ENCODE measurements at places on chromosomes 16 and 17.

DNA sequence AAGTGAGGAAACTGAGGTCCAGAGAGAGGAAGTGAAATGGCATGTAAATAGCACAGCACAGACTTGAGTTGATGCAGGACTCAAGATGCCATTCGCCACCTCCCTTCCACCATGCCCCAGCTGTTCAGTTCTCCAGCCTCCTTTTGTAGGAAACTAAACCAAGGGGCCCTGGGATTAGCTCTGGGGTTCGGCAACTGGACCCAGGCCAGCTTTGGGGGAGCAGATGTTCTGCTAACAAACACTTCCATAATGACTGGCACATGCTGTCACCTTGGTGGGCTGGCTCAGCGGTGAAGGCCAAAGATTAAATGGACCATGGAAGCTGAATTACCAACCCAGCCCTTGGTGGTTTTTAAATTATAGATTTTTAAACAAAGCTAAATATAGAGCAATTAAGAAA lies 77.0 kb downstream of the IRX6 start:
- no peak for DNase-seq

DNA sequence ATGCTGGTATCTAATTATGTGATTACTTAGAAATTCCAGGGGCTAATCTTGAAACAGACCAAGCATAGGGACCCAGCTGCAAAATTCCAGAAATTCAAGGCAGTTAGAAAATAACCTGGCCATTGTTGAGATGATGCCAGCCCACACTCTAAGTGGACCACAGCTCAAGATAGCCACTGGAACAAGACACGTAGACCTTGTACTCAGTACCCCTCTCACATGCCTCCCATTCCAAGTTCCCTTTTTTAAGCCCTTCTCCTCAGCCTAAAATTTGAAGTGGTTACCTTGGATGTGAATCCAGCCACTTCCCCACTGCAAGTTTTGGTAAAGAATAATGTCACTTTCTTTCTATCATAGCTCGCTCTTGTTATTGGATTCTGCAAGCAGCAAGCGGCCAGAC lies 4.1 kb upstream of the ZNF19 start:
- DNase-seq, result no peak

GRCh38 chr16:57178196-57178595 lies 7.6 kb downstream of the PSME3IP1 start:
- no peak for DNase-seq

- no peak for DNase-seq
Observed at GRCh38 chr17:19313066-19313745, 49.3 kb downstream of the B9D1 start.

DNA sequence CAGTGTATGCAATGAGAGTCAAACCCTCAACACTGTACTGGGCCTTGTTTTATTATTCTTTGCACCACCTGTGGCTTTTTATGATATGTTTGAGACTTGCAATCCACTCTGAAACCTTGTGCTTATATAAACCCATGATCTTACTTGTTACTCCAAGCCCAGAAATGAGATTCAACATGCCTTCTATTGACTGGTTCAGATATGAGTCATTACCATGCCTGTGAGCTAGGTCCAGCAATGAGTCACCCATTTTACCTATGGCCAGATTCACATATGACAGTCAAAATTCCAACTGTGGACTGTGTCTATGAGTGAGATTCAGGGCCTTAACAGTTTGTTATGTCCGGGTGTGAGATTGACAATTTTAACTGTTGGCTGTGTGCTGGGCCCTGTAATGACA lies 1846.1 kb downstream of the TP53TG3F start:
- no peak for DNase-seq

- no peak for DNase-seq
Observed at GRCh38 chr17:40980596-40980995, 3.5 kb downstream of the KRT40 start.

DNA sequence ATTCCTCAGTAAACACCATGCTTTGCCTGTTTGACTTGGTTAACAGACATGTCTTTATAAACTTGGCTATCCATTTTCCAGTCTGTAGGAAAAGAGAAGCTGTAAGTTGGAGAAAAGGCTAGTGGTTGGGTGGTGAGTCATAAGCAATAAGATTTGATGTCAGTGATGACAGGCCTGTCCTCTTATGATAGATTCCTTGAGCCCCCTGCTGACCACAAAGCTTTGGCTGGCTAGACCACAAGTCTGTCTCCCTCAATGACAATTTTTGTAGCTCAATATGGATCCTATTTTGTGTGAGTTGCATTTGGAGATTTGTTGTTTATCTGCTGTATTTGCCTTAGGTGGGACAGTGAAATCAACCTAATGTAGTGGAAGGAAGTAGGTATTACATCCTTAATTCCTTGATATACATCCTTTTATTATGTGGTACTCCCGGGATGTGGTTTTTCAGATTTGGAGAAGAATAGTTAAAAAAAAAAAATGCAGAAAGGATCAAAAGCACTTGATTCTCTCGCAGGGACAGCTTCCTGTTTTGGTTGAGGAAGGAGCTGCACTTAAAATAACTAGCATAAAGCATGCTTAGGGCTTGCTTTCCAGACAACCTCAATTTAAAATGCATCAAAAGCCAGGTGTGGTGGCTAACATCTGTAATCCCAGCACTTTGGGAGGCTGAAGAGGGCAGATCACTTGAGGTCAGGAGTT lies 67.4 kb downstream of the SIAH1 start:
- DNase-seq, result no peak

GRCh38 chr17:48556229-48556575 lies 11.3 kb upstream of the HOXB2 start:
- DNase-seq, result no peak

DNA sequence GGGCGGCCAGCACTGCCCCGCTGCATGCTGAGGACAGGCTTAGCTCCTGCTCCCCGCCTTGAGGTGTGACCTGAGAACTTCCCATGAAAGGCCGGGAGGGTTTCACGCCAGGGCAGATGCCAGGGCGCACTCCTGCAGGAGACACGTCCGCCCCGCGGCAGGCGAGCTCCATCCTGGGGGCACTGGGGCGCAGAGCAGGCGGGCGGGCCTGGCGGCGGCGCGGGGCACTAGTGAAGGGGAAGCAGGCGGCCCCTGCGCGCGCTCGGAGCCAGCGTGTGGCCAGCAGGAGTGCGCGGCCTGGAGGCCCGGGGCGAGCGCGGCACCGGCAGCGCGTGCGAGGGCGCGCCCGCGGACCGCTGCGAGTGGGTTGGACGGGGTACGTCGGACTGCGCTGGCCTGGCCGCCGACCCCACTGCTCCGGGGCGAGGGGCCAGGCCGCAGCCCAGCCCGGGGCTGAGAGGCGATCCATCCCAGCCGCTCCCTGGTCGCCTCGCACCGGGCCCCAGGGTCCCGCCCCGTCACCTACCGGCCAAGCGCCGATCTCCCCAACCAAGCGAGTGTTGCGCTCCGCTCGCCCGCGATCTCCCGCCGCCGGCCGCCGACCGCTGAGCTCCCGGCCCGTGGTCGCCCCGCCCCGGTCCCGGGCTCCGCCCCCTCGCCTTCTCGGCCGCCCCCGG lies at the start of gene MAP3K14:
MAP3K14 (minus strand) TSS at position 587 of the 677 bp plus-strand sequence. CDS start 26,275 bp downstream, outside the sequence.
- no peak for DNase-seq

- no peak for DNase-seq
Observed at GRCh38 chr16:30953511-30954124, 3.9 kb upstream of the SETD1A start.

DNA sequence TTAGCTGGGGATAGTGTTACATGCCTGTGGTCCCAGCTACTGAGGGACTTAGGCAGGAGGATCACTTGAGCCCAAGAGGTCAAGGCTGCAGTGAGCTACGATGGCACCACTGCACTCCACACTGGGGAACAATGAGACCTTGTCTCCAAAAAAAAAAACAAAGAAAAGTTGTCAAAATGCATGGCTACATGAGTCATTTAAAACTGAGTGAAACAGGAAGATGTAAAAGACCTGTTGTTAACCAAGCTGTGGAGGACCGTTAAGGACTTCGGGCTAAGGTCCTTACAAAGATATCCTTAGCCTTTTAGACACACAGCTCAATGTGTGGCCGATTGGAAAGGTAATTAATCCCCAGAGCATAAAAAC lies 25.1 kb downstream of the ZP2 start:
- DNase-seq, result no peak

DNA sequence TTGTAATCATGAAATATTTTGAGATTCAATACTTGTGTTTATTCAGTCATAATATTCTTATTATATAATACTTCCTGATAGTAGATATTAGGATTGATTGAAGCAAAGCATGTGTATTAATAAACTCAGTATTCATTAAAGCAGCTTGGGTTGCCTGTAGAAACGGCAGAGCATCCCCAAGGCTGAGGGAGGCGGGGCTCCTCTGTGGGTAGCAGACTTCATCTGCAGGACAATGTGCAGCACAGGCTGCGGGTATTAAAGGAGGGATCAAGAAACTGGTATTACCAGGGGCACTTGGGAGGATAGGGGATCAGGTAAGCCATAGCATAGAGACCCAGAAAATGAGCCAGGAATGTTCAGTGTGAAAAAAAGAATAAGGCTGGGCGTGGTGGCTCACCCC lies 213.6 kb downstream of the PRKCA start:
- DNase-seq, result no peak

DNA sequence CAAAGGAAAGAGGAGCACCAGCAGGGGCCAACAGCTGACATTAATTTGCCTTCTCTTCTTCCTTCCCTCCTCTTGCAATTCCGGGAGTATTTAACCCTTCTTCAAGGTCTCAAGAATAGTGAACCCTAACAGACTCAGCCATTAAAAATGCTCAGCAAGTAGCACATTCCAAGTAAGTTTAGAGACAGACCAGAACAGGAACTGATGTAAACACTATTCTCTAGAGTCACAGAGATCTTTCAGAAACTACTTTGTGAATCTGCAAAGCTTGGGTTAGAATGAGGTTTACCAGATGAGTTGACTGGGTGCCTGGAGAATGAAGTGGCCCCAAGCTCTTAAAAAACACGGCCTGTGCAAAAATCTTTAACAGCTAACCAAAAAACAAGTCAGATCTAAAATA lies 50.9 kb downstream of the TEX2 start:
- no peak for DNase-seq

- no peak for DNase-seq
Observed at GRCh38 chr16:69087161-69087581, 18.3 kb upstream of the HAS3 start.

- DNase-seq, result no peak
Observed at GRCh38 chr17:79951361-79952264, 84.1 kb downstream of the TBC1D16 start.
